ENCODE measurements at places on chromosomes 1 and 21.

DNA sequence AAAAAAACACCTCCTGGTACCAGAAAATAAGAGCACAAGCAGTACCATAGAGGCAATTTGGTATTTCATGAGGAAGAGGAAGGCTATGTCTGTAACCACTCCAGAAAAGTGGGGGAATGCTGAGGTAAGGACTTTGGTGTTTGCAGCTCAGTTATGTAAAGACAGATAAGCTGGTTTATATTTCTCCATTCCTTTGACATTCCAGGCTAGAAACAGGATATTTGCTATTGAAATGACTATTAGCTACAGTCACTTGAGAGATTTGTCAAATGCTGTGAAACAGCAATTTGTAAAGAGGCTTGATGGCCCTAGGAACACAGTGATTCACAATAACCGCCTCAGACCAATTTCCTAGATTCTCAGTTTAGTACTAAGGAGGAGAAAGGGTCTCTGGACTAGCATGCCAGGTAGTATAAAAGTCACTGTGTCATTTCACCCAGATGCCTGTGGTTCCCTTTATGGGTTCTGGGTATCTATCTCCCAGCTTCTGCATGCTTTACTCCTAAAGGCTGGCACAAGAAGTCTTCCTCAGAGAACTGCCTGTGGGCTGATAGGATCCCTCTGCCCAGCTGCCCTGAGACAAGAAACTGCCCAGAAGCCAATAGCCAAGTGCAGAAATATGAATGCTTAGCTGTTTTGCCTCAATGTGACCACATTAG lies 80.5 kb downstream of the VCAM1 start:
- no peak for DNase-seq

DNA sequence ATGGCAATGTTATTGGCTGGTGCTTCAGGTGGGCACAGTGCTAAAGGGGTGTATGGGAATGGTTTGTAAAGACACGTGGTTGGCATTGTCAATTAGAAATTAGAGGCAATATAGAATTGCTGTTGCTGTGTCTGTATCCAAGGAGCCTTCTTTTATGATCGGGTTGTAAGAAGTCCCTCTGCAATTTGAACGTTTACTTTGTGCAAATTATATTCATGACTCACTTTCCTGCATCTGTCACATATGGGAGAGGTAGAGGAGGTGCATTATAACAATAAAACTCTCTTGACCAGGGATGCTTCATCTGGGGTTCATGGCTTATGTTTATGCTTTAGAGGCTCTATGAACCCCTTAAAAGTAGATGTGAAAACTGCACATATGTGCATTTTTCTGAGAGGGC lies 130.4 kb upstream of the DNAH14 start:
- no peak for DNase-seq

- DNase-seq: peak; percentile 80
Measured at GRCh38 chr1:6025269-6026094, 20.2 kb upstream of the KCNAB2 start.

- peak; percentile 68 for DNase-seq
Measured at GRCh38 chr1:232385221-232385620, 244.7 kb downstream of the SIPA1L2 start.

DNA sequence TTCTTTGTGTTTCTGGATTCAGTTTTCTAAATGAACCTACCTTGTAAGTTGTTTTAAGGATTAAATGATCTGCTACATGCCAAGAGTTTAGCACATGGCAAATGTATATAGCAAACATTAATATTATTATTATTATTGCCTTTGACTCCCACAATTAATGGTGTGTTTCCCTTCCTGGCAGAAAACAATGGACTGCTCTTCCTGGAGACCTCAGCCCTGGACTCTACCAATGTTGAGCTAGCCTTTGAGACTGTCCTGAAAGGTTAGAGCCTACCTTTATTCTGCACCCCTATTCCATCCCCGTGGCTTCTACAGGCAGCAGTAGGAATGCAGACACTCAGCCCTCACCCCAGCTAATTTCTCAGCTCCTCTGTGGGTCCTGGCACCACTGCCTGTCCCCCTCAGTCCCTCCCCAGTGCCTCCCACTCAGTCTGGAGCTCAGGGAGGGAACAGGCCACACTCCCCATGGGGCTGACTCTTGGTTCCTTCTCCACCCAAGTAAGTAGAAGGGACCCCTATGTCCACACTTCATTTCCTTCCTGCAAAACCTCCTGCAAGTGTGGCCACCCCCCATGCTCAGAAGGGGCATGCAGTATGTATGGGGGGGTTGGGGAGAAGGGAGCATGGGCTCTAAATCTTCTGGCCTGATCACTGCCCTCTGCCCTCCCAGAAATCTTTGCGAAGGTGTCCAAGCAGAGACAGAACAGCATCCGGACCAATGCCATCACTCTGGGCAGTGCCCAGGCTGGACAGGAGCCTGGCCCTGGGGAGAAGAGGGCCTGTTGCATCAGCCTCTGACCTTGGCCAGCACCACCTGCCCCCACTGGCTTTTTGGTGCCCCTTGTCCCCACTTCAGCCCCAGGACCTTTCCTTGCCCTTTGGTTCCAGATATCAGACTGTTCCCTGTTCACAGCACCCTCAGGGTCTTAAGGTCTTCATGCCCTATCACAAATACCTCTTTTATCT lies 8.8 kb downstream of the RAB25 start:
- no peak for DNase-seq

DNA sequence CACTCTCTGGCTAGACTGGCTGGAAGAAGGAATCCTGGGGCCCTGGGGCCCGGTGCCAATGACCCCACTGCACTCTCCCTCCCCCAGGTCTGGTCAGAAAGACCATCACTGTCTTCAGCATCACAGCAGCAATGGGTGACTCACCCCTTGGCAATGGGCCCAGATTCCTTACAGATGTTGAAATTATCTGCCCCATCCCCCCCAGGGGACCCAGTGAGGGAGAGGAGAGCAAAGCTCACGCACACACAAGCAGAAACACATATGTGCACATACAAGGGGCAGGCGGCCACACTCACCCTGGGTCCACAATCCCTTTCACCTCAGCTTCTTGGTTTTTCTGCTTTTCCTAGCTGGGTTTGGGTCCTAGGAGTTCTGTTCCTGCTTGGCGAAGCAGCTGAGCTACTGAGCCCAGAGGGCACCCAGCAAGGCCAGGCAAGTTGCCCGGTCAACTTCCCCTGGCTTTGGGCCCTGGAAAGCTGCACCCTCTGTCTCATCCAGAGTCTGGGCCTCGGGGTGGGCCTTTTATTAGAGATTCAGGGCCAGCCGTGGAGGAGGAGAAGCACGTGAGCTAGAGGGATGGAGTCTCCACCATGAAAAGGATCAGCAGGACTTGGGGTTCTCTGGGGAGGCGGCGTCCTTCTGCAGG lies 2.6 kb downstream of the COL16A1 start:
- DNase-seq: peak; percentile 80

GRCh38 chr1:153991151-153991630 lies 629 bp downstream of the RPS27 start:
- no peak for DNase-seq

- peak; percentile 14 for DNase-seq
Measured at GRCh38 chr21:34836103-34836932, 167.5 kb downstream of the CLIC6 start.

DNA sequence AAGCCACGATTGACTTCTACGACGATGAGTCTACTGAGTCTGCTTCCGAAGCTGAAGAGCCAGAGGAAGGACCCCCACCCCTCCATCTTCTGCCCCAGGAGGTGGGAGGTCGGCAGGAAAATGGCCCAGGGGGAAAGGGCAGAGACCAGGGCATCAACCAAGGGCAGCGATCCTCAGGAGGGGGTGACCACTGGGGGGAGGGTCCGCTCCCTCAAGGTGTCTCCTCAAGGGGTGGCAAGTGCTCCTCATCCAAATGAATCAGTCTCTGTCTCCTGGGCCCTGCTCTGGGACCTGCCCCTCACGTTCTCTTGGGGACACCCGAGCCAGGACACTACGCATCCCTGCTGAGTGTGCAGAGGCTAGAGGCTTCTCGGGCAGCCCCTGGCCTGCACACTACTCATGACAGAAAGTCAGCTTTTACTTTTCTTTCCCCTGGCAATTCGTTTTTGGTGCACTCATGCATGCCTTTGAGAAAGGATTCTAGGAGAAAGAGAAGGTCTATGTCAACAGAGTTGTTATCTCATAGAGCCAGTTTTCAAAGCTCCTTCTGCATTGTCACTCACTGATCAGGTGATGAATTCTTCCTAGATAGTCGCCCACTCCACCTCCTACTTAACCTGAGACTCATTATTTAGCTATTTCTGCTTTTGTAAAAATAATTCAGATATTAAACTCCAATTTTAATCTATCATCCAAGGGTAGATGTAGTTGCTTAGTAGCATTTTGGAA lies 11.6 kb downstream of the RIPPLY3 start:
- DNase-seq: no peak

GRCh38 chr1:162131400-162132321 lies 62.2 kb downstream of the NOS1AP start:
- no peak for DNase-seq

DNA sequence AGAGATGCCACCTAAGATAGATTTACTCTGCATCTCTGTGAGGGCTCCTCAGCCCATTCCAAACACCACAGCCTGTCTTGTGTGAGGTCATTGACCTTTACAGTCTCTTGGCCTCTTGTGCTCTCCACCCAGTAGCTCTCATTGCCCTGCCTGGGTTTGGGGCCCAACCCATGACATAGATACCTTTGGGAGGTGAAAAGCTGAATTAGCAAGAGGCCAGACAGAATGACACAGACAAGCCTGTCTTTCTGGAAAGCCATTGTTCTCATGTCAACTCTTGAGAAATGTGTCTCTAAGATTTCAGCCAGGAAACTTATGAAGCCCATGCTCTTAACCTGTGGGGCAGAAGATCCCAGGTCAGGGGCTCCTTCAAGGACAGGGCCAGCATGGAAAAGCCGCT lies 18.4 kb upstream of the F3 start:
- no peak for DNase-seq

- no peak for DNase-seq
Measured at GRCh38 chr1:213958346-213958745, 29.4 kb upstream of the PROX1 start.

Data from occipital lobe (tissue), 3 donors.